ENCODE measurements at places on chromosomes 2 and 18. TPM values are rescaled to one million over a fixed set of nuclear protein-coding genes. Genes with fewer than 3 reads are reported as not detected.
A peak's percentile ranks its signal among the peaks of the same experiment; 100 is the strongest.

UGGT1 gene
- total RNA-seq, result 39.4 TPM

DNA sequence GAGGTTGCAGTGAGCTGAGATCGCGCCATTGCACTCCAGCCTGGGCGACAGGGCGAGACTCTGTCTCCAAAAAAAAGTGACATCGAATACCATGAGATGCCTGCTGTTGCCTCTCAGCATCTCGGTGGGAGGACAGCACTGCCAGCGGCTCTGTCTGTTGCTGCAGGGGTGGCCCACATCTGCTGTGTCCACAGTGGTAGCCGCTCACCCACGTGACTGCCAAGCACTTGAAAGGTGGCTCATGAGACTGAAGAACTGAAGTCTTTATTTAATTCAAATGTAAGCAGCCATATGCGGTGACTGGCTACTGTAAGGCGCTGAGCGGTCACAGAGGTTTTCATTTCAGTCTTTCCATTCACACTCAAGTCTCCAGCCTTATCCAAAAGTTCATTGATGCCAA is 25.8 kb downstream of the IMPA2 start:
- peak; percentile 58 for DNase-seq

GRCh38 chr2:237227592-237228280 is 142.0 kb downstream of the COPS8 start:
- DNase-seq, result no peak

DNA sequence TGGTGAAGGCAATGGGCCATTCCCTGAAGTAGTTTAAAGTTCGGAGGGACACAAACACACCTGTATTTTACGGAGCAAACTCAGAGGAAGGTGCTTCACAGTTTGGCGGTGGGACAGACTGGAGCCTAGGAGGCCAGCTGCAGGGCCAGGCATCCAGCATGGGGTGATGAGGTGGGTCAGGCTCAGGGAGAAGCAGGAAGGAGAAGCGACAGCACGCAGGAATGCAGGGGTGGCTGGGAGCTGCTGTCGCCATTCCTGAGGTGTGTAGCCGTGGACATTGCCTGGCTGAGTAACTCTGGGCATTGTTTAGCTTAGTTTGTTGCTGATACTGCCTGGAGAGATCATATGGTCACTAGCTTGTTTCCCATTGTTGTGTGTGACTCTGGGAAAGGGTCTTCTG is 35.8 kb upstream of the METTL21A start:
- DNase-seq, result no peak

DNA sequence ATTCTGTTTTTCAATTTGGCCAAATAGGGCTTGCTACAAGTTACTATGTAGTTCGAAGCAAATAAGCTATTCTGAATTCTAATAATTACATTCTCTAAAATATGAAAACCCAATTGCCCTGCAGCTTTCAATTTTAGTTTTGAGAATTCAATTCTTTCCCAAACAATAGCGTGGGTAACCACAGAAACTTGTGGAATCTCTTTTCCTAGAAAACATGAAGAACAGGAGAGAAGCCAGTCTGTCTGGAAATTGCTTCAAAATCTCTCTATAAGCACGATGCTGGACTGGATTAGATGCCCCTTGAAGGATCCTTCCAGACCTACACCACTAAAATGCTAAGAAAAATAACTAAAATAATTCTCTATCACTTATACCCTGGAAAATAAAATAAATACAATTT is 115.0 kb downstream of the THADA start:
- no peak for DNase-seq

- peak; percentile 62 for DNase-seq
These were observed 246.1 kb downstream of the NDUFA10 start for GRCh38 chr2:239778861-239779558.

DNA sequence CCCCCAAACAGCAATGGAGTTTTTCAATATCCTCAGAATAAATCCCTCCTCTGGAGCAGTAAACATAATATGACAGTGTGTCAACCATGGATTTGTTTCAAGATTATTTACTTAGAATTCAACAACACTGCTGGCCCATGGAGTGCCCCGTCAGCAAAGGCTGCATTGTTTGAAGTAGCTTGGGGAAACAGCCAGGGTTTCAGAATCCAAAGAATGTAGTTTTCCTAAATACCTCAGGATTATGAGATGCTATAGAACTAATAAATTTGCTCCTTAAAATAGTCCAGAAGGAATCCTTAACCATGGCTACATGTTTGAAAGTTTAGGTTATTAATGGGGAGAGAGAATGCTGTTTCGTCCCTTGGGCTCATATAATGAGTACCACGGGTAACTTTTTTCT is 13.1 kb upstream of the CETN1 start:
- DNase-seq, result no peak

DNA sequence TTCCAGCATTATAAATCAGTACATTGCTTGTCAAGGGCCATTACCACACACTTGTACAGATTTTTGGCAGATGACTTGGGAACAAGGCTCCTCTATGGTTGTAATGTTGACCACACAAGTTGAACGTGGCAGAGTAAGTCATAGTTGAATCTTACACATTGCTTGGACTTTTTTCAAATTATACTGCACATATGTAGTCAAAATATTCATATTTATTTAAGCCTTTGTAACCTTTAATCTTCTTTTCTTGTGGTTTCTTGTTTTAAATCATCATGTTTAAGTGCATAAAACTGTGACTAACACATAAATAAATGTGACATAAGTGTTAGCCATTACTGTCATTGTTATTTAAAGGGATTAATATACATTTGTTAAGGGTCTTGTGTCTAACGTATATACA is 52.1 kb upstream of the EPB41L5 start:
- no peak for DNase-seq
